PC-3 (cell line): ENCODE measurements at places on chromosomes 1 and 21. TPM values are rescaled to one million over a fixed set of nuclear protein-coding genes. Genes with fewer than 3 reads are reported as not detected.

HAO2 gene
- not detected in 2 replicates for total RNA-seq

TPTE gene
- not detected in 2 replicates for total RNA-seq

C1orf87 gene
- not detected in 2 replicates for total RNA-seq

TFAP2E gene
- 0.26 and 1.4 TPM in 2 replicates for total RNA-seq

COG2 gene
- total RNA-seq = 42.0 and 51.0 TPM in 2 replicates

CCSAP gene
- 9.5 and 9.7 TPM in 2 replicates for total RNA-seq

- DNase-seq = no peak
These were observed 239.9 kb downstream of the DPYD start for GRCh38 chr1:97680894-97681293.

DNA sequence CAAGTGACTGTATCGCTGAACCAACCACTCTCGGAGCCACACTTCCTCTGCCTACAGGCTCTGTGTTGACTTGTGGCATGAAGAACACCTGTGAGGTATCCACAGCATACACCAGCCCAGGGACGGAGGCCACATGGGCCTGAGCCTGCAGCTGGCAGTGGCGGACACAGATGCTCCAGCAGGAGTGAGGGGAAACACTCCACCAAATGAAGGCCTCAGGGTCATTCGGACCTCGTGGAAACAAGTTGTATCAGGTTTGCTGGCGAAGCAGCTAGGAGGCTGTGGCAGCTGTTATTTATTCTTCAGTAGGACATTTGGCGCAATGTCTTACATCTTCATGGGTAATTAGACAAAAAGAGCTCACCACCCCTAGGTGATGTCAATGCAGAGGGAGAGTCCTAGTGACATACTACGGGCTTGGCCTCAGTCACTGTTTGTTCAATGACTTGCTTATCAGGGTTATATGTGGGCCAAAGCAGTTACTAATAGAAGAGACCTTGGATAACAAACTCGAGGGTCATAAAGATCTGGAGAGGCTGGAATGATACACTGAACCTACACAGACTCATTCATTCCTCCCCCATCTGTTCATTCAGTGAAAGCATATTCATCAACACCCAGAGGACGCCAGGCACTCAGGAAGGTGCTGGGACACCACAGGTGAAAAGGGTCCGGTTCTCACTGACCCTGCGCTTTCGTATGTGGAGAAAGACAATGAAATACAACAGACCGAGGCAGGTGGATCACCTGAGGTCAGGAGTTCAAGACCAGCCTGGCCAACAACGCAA, 11.6 kb upstream of the ETS2 start:
- DNase-seq = peak; percentile 72

DNA sequence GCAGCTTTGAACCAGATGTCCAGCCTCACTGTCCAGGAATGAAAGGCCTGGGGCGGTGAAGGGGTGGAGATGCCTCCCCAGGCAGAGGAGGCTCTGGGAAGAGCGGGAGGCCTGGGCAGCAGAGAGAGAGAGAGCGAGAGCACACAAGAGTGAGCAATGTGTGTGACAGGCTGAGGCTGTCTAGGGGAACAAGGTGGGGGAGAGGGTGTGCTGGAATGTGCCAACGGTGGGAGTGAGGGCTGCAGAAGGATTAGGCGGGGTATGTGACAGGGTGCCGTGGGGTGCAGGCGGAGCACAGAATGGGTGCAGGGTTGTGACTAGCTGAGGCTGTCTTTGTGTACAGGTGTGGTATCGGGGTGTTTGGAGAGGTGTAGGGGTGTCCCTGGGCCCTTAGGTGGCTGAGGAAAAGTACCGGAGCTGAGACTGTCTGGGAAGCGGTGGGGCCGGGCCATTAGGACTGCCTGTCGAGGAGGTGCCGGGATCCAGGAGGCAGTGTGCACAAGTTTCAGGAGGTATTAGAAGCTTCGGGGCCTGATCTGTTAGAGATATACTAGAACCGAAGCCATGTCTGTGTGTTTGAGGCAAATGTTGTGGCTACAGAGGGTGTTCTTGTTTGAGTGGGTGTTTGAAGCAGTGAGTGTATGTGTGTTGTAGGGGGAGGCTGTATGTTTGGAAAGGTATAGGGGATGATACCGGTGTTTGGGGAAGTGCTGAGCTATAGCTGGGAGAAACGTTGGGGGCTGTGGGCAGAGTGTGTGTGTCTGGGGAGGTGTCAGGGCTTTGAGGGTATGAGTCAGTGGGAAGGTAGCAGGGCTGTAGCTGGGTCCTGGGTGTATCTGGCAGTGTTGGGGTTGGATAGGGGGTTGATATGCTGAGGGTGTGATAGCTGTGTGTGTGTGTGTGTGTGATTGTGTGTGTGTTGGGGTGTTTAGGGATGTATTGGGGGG, 9.1 kb downstream of the AHDC1 start:
- DNase-seq = no peak

- peak; percentile 9 for DNase-seq
These were observed 66.3 kb downstream of the MAP3K7CL start for GRCh38 chr21:29196670-29197191.

GRCh38 chr1:202017749-202018467, 7.5 kb downstream of the ELF3 start:
- DNase-seq = peak; percentile 43

GRCh38 chr1:200985481-200985880, 38.0 kb downstream of the KIF21B start:
- DNase-seq = no peak

GRCh38 chr1:222821239-222821638, 6.4 kb downstream of the DISP1 start:
- no peak for DNase-seq

- peak; percentile 99 for DNase-seq
These were observed at the start of gene SH3BP5L for GRCh38 chr1:248825909-248826760. Gene SH3BP5L, minus strand, starts transcription at chr1:248825915. Its CDS starts 980 bp downstream, at chr1:248824935.

GRCh38 chr1:209624558-209625549, 27.4 kb downstream of the LAMB3 start:
- no peak for DNase-seq

DNA sequence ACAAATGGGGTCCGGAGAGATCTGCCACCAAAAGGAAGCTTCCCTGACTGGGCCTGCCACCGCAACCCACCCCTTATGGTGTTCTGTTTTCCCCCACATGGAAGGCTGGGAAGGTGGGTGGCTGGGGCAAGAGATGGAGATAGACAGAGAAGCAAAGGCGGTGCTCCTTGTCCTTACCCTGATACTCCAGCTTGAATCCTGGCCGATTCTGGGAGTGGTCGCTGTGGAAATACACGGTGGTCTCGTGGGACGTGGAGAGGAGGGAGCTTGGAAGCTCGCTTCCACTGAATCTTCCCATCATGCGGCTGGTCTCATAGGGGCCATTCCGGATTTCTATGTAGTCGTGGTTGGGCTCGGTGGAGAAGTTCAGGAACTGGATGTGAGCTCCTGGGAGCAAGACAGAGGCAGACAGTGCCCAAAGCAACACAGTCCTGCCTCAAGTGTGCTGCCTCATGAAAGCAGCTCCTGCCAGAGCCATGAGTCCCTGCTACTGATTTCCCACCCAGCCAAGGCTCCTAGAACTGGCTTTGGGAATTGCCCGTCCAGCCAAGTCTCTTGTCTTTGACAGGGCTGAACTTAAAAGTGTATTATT, 138.5 kb downstream of the ZSCAN20 start:
- DNase-seq = no peak

- no peak for DNase-seq
These were observed 30.4 kb upstream of the LAPTM5 start for GRCh38 chr1:30787856-30788495.

GRCh38 chr1:38992412-38993111, 1.5 kb downstream of the AKIRIN1 start:
- no peak for DNase-seq
